Stimulated activated CD8-positive, alpha-beta memory T cell treated with anti-CD3 and anti-CD28 coated beads, Interleukin-7, amount 100 ng/mL, for 48 hours (primary cell): ENCODE measurements at places on chromosomes 1 and 21.

DNA sequence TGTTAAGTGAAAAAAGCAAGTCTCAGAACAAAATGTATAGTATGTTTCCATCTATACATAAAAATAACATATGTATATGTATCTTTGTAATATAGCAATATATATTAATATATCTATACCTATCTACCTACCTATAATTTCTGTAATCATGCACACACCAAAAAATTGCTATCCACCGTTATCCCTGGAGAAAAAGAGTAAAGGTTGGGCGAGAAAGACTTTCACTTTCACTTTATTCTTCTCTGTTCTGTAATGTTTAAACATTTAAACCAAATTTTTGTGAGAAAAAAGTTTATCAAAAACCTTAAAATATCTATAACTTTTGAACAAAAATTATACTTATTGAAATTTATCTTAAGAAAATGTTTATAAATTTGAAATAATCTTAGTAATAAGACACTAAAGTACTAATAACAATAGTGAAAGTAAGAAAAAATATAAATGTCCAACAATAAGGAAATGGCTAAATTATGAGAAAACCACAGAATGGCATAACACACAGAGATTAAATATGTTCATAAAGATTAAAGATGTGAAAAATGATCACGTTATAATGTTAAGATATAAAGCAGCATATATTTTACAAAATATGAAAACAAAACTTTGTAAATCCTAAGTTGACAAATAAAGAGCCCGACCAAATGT is 74.0 kb upstream of the LRRC53 start:
- no peak for DNase-seq

DNA sequence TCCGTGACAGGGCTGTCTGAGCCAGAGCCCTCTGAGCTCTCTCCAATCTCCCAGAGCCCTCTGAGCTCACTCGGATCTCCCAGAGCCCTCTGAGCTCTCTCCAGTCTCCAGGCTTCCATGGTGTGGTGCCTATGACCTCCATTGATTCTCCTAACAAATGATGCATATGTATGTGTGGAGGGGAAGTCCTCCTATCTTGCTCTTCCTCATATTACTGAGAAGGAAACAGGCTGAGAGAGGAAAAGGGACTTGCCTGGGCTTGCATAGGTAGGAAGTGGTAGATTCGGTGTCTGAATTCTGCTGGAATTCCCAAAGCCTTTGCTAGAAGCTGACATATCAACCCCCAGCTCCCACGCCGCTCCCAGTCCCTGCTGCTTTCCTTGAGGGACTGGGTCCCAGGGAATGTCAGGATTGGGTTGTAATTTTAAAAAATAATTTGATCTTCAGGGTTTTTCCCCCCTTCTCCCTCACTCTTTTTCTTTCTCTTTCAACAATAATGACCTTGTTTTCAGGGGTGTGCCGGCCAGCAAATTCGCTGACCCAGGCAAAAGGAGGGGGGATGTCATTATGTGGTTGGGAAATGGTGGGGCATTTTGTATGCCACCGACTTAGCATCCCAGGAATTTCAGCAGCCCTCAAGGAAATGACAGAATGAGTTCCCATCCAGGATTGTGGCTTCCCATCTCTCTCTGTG is 42.3 kb upstream of the RUNX3 start:
- DNase-seq, result no peak

- DNase-seq, result no peak
Measured at GRCh38 chr1:16267690-16268180, 30.8 kb upstream of the CPLANE2 start.

- no peak for DNase-seq
Measured at GRCh38 chr21:29613021-29613420, 314.3 kb downstream of the BACH1 start.

- DNase-seq, result no peak
Measured at GRCh38 chr1:170273291-170274130, 127.8 kb downstream of the NTMT2 start.

DNA sequence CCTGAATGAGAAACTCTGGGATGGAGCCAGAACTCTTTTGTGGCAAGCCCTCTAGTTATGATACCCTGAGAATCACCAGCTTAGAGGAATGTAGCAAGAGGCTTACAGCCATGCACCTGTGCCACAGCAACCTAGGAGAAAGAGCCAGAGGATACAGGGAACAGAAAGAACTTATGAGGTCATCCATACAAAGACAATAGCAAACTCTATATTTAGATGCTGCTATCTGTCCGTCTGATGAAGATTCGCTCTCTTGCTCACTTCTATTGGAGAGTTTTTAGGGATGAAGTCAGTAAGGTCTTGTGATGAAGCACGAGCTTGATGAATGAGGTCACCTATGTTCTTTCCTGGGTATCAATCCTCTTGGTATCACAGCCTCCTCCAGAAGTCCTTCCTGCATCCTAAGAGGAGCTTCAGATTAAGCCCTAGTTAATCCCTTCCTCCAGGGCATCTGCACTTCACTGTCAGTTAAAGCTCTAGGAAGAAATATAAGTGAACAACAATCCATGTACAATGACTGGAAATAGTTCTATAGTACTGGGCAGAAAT is 185.6 kb downstream of the DAB1 start:
- no peak for DNase-seq

- no peak for DNase-seq
Measured at GRCh38 chr1:56808410-56808809, 10.8 kb downstream of the FYB2 start.

DNA sequence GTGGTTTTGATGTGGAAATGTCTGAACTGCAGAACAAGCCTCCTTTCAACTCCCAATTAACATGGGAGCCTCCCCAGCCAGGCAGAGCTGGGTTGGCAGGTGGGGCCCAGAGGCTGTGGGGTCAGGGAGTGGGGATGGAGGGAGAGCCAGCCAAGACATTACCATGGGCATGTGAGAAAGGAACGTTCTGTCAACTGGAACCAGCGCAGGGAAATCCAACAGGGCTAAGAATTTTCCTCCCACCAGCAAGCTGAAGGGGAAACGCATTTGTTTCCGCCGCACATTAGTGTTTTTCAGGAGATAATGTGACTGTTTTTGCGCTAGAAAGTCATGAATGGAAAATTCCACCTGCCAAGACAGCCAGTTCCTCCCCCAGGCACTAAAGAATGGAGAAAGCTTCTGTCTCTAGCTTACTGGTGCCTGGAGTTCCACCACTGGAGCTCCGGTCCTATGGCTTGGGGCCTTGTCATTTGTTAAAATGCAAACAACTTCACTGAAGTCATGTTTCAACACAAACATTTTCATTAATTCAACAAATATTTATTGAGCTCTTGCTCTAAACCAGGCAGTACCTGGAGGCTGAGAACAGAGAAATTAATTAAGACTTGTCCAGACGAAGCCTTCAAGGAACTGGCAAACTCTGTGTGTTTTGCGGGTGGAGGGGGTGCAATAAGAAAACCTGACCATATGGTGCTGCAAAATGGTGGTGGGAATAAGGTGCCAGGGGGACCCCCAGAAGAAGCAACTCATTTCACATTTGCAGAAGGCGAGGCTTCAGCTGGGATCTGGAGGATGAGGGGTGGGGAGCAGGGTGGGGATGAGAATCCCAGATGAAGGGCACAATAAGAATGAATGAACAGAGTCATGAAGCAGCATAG is 305.1 kb downstream of the MATN1 start:
- DNase-seq, result no peak
